ENCODE measurements at places on chromosomes 3 and 15.

GRCh38 chr15:65884511-65884910 is 15.2 kb downstream of the RAB11A start:
- H3K36me3 ChIP-seq, result no peaks in the 10 kb centered on the region
- H3K4me3 ChIP-seq, result no peak overlapping the region
- no peaks in the 10 kb centered on the region for H3K4me1 ChIP-seq
- DNase-seq, result no peak
- no peaks in the 10 kb centered on the region for H3K27me3 ChIP-seq
- no peak overlapping the region for H3K27ac ChIP-seq

DNA sequence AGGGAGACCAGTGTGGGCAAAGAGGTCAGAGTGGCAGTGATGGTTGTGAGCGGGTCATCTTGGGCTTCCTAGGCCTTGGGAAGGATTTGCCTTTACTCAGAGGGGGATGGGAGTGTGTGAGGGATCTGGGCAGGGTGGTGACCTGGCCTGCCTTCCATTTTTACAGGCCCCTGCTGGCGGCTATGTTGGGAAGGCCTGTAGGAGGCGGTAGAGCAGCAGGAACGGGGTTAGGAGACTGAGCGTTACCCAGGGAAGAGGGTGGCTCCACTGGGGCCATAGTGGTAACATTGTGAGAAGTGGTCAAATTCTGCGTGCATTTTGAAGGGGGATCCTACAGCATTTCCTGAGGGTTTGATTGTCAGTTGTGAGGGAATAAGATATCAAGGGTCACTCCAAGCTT is 307.3 kb upstream of the CTDSPL start:
- H3K27ac ChIP-seq, result no peak overlapping the region
- H3K4me1 ChIP-seq, result no peaks in the 10 kb centered on the region
- DNase-seq, result no peak
- H3K4me3 ChIP-seq, result no peak overlapping the region
- H3K36me3 ChIP-seq, result no peaks in the 10 kb centered on the region

DNA sequence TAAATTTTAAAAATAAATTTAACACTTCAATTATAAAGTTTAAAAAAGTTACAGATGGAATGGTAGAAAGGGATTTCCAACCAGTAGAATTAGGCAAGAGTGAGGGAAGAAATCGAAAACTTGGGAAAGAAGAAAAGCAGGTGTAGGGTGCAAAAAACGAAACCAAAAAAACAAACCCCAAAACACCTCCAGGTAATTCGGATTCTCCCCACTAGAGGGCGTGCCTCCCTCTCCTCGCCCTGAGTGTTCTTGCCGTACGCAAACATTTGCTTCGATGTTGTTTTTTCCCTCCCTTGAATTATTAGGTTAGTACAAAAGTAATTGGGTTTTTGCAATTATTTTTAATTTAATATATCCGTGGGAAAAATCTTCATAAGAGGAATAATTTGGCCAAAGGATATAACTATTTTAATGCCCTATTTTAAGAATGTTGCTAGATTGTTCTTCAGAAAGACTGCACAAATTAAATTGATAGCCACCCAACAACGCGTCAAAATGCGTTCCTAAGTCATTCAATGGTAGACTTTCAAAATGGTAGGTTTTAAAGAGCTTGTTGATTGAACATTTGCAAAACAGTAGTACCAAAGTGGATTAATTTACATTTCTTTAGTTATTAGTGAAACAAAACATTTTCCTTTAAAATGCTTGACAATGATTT is 63.7 kb downstream of the SLC30A4 start:
- no peak overlapping the region for H3K27ac ChIP-seq
- H3K4me1 ChIP-seq, result peaks cover 13% of the 10 kb centered on the region
- H3K36me3 ChIP-seq, result no peaks in the 10 kb centered on the region
- peak overlapping the region; percentile 12 for H3K4me3 ChIP-seq

DNA sequence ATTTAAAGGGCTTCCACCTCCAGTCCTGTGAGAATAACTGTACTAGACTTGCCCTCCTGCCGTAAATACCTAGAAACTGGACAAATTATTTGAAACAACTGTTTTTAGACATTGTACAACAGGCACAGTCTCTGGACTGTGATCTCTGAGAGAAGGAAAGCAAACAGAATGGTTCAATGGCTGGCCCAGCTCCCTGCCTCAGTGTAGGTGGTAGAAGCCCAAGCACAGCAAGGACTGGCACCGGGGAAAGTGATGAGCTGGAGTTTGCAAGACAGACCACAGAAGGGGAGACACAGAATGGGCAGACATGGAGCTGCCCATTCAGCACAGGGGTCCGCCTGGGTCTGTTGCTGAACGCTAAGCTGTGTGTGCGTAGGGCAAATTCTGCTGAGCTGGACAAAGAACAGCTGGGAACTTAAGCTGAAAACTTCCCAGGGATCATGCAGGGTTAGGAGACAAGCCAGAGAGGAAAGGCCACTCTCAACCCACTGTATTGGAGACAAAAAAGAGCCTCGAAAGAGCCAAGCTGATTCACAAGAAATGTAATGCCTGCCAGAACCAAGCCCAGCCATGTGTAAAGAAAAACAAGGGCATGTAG is 52.6 kb upstream of the SEC61A1 start:
- no peak overlapping the region for H3K4me3 ChIP-seq
- no peak for DNase-seq
- no peaks in the 10 kb centered on the region for H3K36me3 ChIP-seq
- no peaks in the 10 kb centered on the region for H3K4me1 ChIP-seq
- no peak overlapping the region for H3K27ac ChIP-seq

DNA sequence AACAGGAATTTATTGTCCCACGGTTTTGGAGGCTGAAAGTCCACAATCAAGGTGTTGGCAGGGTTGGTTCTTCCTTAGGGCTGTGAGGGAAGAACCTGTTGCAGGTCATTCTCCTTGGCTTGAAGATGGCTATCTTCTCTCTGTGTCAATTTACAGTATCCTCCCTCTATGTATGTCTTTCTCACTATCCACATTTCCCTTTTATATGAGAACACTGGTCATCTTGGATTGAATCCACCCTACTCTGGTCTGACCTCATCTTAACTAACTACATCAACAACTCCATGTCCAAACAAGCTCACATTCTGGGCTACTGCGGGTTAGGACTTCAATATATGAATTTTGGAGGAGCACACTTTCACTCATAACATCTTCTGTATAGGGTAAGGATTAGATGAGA is 61.9 kb downstream of the CLDN1 start:
- H3K27ac ChIP-seq, result no peak overlapping the region
- no peaks in the 10 kb centered on the region for H3K4me1 ChIP-seq
- no peak overlapping the region for H3K4me3 ChIP-seq
- DNase-seq, result no peak
- H3K36me3 ChIP-seq, result no peaks in the 10 kb centered on the region
- H3K27me3 ChIP-seq, result no peaks in the 10 kb centered on the region

- no peaks in the 10 kb centered on the region for H3K27me3 ChIP-seq
- no peak overlapping the region for H3K27ac ChIP-seq
- no peaks in the 10 kb centered on the region for H3K36me3 ChIP-seq
- DNase-seq, result no peak
- no peak overlapping the region for H3K4me3 ChIP-seq
Observed at GRCh38 chr3:98095882-98096281, 8.9 kb downstream of the OR5AC2 start.

DNA sequence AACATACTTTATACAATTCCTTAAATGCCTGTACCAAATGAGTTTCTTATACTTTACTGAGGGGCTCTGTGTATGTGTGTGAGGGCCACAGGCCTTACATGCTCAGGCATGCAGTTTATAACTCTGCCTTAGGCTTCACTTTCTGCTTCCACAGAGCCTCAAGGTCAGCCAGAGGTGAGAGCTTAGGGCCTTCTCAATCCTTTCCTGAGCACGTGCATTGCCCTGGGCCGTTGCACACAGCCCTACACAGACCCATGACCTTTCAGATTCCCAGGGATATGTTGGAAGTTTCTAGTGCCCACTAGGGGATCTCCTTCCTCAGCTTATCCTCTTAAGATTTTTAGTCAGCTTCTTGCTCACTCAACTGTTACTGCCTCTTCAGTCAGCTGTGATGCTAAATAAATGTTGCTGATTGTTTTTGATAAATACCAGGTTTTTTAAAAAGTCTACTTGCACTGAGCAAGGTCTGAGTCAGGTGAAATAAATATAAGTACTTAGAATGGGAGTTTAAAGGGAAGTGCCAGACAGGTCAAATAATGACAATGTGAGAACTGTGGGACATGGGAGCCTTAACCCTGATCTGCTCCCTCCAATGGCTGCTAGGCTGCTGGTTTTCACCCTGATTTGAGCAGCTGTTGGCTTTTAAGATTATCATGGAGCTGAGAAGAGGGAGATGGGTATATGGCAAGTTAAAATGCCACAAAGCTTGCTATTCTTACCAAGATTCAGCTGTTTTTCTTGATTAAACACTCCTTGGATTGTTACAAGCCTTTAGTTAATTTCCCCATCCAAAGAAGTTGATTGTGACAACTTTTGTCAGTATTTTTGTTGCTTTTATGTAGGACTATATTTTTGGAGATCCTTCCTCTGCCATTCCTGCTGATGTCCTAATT is 169.5 kb downstream of the PLD1 start:
- H3K27me3 ChIP-seq, result no peaks in the 10 kb centered on the region
- H3K27ac ChIP-seq, result no peak overlapping the region
- no peaks in the 10 kb centered on the region for H3K36me3 ChIP-seq
- H3K4me3 ChIP-seq, result no peak overlapping the region
- no peak for DNase-seq
- no peaks in the 10 kb centered on the region for H3K4me1 ChIP-seq

DNA sequence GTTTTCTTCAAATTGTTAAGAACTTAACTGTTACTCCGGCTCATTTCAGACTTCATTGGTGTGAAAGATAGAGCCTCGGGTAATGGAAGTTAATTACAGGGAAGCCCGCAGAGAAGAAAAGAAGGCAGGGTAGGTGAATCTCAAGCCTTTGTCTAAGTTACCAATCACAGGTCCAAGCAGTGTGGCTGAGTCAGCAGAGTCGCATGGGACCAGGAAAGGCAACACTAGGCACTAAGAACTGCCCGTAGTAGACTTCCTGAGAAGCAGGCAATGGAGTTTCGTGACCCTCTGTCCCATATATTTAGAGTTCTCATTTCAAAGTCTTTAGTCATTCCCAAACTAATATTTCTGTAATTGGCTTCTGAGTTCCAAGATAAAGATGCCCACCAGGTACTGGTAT is 122.9 kb upstream of the STT3B start:
- no peak overlapping the region for H3K27ac ChIP-seq
- H3K27me3 ChIP-seq, result no peaks in the 10 kb centered on the region
- no peaks in the 10 kb centered on the region for H3K4me1 ChIP-seq
- no peak for DNase-seq

DNA sequence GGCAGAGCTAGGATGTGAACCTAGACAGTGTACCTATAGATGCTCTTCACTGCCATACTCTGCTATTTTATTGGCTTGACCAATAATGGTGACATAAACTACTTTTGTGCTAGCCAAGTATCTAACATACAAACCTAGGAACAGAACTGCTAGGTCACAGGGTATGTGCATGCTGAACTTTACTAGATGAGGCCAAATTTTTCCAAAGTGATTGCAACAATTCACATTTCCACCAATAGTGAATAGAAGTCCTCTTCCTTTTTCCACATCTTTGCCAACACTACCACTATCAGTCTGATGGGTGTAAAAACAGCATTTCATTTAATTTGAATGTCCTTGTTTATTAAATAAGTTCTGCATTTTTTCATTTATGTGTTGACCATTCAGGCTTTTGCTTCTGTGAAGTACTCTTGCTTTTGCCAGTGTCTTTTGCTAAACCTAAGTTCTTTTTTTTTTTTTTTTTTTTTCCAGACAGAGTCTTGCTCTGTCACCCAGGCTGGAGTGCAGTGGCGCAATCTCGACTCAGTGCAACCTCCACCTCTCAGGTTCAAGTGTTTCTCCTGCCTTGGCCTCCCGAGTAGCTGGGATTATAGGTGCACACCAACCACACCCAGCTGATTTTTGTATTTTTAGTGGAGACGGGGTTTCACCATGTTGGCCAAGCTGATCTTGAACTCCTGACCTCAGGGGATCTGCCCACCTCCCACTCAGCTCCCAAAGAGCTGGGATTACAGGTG is 54.1 kb downstream of the DCAF1 start:
- H3K4me1 ChIP-seq, result no peaks in the 10 kb centered on the region
- H3K27me3 ChIP-seq, result no peaks in the 10 kb centered on the region
- no peak for DNase-seq
- H3K27ac ChIP-seq, result no peak overlapping the region

DNA sequence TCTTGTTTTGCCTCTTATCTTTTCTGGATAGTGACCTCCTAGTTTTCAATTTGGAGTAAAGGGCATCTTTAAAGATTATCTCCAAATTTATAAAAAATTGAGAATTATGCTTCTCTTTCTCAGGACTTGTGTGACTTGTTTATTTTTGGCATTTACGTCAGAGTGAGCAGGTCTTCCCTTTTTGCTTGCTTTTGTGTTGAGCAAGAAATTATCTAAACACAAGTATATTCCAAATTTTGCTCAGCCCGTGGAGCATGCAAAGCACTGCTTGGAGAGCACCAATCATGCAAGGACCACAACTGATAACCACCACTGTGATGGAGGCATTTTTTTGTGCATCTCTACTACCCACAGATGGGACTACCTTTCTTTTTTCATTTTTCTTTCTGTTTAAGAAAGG is 7.1 kb downstream of the SLC25A26 start:
- H3K27ac ChIP-seq, result no peak overlapping the region
- H3K27me3 ChIP-seq, result no peaks in the 10 kb centered on the region
- peaks cover under 1% of the 10 kb centered on the region for H3K4me1 ChIP-seq
- no peak for DNase-seq
- H3K4me3 ChIP-seq, result no peak overlapping the region

GRCh38 chr3:64891021-64891420 is 203.2 kb upstream of the ADAMTS9 start:
- H3K27ac ChIP-seq, result no peak overlapping the region

DNA sequence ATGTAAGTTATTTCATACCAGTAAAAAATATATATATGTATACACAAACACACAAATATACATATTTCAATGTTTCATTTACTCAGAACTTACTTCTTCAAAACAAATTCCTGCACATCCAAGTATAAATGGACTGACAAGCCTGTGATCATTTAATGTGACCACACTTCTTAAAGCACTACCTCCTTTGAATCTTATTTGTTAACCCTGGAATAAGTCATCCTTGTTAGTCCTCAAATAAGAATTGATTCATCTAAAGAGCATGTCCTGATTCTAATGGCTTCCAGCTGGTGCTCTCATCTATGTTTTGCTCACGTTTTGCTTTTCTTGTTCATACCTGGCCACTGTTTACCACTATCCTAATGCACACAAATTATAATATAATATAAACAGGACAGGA is 103.9 kb upstream of the UBP1 start:
- H3K27me3 ChIP-seq, result no peaks in the 10 kb centered on the region
- no peak overlapping the region for H3K27ac ChIP-seq
- no peak for DNase-seq
